ENCODE measurements at places on chromosomes 1 and 21.
A peak's percentile ranks its signal among the peaks of the same experiment; 100 is the strongest.

DNA sequence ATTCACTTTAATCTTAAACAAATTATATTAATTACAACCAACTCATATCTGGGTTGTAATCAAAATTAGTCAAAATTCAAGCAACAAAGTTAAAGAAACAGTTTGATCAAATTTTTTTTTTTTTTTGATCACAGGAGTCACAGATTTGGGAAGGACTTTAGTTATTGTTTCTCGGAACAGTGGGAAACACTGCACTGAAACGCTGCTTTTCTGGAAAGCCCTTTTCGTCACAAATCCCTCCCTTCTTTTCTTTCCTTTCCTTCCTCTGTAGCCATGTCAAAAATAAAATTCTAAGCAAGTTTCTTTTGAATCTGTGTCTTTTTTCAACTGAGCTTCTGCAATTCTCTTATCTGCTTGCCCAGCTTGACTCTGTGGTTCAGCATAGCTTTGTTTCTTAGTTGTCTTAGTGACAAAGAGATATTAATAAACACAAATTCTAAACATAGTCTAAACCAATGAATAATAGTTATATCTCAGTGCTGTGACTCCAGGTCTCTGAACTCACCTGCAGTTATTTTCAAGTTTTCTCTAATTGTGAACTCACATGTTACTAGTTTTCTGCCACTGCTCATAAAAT is 53.8 kb downstream of the PTGS2 start:
- DNase-seq: no peak

DNA sequence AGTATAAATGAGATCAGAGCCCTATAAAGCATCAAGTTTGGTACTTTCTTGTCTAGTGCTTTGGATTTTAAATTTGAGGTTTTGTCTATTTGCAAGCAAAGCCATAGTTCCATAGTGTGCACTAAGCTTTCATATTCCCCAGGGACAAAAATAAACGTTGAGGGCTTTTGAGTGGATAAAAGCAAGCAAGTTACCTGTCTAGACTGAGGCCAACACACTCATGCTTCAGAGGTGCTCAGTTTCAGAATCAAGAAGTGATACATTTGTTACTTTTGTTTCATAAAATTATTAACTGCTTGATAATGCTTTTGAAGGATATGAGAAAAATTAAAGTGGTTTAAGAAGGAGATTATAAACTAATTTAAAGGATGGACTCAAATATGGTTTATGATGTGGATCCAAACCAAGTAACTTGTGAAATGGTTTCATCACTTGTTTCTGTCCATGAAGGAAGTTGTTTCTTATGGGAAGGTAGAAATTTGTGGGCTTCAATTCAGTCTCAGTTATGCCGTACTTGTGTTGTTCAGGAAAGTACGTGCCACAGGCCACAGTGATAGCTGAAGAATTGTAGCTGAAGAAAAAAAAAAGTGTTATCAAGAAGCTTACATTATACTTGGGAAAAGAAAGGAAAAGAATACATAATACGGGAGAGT is 71.2 kb downstream of the CHRM3 start:
- no peak for DNase-seq

GRCh38 chr1:165842023-165842670 is 14.7 kb downstream of the UCK2 start:
- DNase-seq: no peak

DNA sequence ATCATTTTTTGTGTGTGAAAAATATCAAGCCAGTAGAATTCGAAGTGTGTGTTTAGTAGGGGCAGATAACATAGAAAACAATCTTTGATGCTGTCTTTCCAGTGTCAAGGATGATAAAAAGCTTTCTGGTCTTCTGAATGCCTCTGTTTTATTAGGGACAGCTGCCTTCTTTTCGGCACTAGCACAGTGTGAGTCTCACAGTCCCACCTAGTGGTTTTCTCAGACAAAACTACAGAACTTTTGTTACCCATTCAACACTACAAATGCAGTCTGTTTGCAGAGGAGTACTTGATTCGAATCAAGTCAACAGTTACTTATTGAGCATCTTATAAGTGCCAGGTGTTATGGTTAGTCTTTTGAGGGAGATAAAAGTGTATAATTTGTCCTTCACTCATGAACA is 30.6 kb upstream of the MCOLN3 start:
- no peak for DNase-seq

DNA sequence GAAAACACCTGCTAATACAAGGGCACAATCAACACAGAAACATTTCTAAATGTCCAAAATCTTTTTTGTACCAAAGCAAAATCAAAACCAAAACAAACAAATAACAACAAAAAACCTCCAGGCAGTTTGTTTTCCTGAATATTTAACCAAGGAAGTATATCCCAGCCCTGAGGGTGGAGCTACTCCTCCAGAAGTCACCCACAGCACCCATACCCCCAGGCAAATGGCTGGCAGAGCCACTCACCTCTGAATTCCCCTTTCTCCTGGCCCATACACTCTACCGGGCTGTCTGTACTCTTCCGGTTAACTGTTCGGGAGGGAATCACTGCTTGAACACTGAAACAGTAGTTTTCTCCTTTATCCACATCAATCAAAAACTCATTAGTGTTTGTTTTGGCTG is 9.5 kb downstream of the F3 start:
- peak; percentile 28 for DNase-seq

- no peak for DNase-seq
Observed at GRCh38 chr1:93723733-93724270, 42.2 kb upstream of the BCAR3 start.

DNA sequence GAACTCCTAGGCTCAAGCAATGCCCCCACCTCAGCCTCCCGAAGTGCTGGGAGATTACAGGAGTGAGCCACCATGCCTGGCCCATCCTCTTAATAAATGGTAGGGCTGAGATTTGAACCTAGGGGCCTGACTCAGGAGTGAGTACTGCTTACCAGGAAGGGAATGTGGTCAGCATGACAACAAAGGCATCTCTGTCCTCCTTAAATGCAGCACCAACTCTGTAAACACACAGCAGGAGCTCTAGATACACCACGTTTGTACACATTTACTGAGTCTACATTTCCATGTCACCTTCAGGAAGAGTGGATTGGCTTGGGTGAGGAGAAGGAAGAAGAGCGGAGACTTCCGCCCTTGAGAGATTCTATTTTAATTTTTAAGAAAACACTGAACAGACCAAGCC is 38.5 kb downstream of the HIVEP3 start:
- DNase-seq: no peak

GRCh38 chr1:114668784-114669561 is 876 bp downstream of the DENND2C start:
- peak; percentile 27 for DNase-seq

DNA sequence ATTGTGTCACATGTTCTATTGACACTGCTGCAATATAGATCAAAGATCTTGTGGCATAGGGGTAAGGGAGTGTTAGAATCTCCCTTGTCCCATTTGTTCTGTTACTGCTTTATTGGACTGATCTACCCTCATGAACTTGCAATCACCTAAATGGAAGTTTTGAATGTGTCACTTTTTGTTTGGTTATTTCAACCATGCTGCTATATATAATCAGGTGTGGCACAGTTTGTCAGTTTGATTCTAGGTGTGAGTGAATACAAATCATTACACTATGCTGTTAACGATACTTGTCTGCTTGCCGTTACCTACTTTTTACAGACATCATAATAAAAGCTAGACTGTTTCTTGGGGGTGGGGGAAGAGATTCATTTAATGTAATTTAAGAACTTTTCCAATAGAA is 82.6 kb downstream of the MAB21L3 start:
- no peak for DNase-seq

DNA sequence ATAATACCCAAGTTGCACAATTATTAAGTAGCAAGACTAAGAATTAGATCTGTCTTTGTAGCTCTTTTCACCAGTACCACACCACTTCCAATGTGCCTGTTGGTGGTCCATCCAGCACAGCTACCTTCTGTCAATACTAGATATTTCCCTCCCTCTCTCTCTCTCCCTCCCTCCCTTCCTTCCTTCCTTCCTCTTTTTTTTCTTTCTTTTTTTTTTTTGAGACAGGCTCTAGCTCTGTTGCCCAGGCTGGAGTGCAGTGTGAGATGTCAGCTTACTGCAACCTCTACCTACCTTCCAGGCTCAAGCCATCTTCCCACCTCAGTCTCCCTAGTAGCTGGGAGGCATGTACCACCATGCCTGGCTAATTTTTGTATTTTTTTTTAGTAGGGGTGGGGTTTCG is 21.1 kb downstream of the KPNA6 start:
- DNase-seq: no peak

DNA sequence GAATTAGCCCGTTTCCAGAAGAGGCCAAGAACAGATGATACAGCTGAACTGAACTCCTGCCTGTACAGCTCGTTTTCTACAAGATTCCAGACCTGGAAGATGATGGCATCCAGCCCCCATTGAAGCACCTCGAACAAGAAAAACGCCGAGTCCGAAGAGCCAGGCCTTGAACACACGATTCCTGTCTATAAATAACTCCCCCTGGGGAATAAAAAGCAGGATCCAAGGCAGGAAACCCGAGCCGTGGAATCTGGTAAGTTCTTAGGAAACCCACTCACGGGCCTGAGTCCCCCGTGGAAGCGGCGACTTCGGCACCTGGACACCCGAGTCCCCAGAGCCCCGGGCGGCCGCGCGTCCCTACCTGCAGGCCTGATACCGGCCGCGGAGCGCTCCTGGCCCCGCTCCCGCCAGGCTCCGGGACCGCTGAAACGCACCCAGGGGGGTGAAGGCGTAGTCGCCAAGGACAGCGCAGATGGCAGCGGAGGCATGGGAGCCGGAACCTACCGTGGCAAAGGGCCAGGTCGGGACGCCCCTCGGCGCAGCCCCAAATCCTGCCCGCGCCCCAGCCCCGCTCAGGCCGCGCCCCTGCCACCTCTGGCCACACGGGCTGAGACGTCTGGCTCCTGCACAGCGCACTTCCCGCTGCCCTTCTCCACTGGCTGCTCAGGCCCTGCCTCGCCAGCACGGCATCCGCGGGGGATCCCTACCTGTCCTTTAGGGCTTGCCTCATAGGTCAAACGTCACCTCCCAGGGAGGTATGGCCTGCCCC is 14.0 kb upstream of the HLCS start:
- DNase-seq: no peak

GRCh38 chr1:24963099-24963872 is 33.2 kb upstream of the RUNX3 start:
- no peak for DNase-seq

DNA sequence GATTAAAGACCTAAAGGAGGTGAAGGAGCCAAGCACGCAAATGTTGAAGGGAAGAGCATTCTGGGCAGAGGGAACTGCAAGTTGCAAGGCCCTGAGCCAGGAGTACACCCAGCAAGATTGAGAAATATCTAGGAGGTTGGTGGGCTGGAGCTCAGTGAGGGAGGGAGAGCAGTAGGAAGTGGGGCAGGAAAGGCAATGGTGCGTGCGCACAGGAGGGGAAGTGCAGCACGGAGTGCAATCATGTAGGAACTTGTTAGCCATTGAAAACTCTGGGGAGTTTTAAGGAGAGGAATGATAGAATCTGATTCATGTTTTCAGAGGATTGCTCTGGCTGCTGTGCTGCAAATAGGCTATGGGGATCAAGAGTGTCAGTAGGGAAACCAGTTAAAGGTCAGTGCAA is 13.2 kb upstream of the IGSF3 start:
- DNase-seq: no peak

- DNase-seq: no peak
Observed at GRCh38 chr1:235049217-235049616, 79.4 kb downstream of the TOMM20 start.

GRCh38 chr1:51097171-51097570 is 4.9 kb upstream of the C1orf185 start:
- DNase-seq: no peak

- no peak for DNase-seq
Observed at GRCh38 chr1:66981679-66982078, 56.9 kb downstream of the MIER1 start.

- no peak for DNase-seq
Observed at GRCh38 chr1:24052220-24052619, 59.7 kb downstream of the MYOM3 start.

- DNase-seq: no peak
Observed at GRCh38 chr1:33971913-33972312, 108.0 kb downstream of the HMGB4 start.

DNA sequence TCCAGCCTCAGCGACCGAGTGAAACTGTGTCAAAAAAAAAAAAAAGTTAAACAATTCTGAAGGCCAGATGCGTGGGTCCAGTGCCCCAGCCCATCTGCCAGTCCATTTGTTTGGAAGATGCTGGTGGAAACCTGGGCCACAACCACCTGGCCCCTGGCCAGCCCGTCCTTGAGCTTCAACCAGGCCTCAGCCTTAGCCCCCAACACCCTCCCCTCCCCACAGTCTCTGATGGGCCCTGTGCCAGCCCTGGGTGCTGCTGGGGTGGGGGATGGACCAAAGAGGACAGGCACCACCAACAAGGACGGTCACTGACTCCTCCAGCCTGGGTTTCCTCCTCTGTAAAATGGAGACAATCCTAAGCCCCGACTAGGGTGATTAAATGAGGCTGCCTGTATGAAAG is 19.6 kb upstream of the PLEKHG5 start:
- no peak for DNase-seq

DNA sequence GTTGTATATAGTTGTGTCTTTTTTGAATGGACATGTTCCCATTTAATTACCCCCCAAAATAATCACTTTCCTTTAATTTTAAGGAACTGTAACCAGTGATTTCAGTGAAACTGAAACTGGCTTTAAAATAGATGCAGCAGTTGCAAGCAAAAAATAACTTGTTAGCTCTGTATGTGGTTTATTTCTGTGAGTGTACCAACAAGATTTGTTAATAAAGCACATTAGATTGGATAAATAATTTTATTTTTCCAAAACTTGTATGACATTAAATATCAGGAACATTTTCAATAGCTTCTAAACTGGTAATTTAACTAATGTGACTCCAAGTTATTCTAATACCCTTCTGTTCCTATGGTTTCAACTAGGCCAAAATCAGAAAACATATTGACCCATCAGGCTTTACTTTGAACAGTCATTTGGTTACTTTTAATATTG is 184.3 kb upstream of the CACYBP start:
- DNase-seq: no peak

- peak; percentile 80 for DNase-seq
Observed at GRCh38 chr1:183600136-183600535, 9.9 kb upstream of the NCF2 start.

- DNase-seq: no peak
Observed at GRCh38 chr1:34685225-34685624, 69.6 kb upstream of the GJB5 start.

DNA sequence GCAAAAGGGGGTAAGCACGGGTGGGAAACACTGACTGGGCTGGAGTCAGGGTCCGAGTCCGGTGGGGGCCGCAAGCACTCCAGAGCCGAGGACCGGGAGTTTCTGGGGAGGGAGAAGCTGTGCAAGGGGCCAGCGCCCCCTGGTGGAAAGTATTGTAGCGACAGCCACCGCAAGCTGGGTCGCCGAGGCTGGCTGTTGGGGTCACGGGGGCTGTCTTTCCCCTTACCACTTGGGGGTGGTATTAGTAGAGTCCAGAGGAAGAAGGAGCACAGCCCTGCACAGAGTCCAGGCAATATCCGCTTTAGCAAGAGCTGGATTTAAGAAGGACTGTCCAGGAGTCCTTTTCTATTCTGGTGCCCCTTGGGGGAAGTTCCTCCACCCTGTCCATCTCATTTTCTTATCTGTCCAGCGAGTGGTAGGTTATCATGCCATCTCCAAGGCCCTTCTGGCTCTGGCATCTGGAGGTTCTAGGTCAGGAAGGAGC is 17.9 kb upstream of the ETV3 start:
- DNase-seq: peak; percentile 49

Measured in NCI-H226 (cell line).